Hypothalamus (tissue), 51 donors: ENCODE measurements at places on chromosomes 6 and 20.

DNA sequence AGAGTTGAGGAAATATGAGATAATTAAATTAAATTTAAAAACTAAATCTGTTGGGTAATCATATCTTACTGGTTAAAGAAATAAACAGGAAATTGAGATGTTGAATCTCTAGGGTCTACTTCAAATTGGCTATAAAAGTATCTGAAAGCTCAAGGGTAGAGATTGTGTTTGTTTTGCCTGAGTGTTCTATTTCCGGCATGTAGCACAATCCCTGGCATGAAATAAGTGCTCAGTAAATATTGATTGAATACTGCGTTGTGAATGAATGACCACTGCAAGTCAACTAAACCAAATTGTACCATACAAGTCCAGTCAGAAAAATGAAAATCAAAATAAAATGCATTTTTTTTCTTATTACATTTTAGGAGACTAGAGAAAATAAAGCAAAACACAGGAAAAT is 709.8 kb downstream of the EPM2A start:
- DNase-seq = no peak

GRCh38 chr6:147774856-147775255 is 266.4 kb downstream of the SAMD5 start:
- DNase-seq = no peak

DNA sequence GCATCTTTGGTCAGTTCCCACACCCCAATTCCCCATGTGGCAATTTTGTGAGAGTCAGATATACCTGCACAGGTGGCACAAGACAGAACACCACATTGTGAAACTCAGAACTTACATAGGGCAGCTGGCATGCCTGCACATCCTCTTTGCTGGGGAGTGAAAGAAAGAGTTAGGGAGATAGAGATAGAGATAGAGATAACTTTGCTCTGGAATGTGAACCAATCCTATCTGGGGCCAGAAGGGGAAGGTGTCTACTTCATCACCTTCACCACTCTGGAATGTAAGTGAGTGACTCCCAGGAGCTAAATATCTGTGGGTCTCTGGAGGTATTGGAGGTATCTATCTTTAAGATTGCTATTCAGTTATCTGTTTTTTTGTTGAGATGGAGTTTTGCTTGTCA is 289.2 kb downstream of the OGFRL1 start:
- DNase-seq = no peak

GRCh38 chr6:107763946-107764345 is 60.2 kb downstream of the SCML4 start:
- DNase-seq = no peak

GRCh38 chr20:10786678-10787077 is 112.9 kb upstream of the JAG1 start:
- DNase-seq = no peak

DNA sequence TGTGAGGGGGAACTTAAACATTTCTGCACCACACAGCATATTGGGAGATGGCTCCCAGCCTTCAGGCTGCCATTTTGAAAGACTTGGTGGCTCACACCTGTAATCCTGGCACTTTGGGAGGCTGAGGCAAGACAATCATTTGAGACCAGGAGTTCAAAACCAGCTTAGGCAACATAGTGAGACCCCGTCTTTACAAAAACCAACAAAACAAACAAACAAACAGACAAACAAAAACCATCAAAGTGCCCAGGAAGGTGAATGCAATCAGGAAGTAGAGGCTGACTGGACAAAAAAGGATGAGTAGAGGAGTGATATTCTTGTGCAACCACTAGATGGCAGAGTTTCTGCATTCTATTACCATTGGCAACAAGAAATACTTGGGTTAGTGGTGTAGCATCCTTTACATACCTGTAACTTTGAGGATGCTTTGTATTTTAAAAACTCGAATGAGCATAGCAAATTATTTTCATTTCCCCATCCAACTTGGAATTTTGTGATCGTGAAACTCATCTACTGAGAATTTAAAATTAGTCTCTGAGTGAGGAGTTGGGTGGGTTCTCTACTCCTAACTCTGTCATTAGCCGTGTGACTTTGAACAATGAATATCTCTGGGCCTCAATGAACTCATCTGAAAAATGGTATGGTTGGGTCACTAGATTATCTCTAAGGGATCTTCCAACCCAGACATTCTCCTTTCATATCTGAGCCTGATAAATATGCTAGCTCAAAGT is 84.4 kb downstream of the CRYBG1 start:
- no peak for DNase-seq

DNA sequence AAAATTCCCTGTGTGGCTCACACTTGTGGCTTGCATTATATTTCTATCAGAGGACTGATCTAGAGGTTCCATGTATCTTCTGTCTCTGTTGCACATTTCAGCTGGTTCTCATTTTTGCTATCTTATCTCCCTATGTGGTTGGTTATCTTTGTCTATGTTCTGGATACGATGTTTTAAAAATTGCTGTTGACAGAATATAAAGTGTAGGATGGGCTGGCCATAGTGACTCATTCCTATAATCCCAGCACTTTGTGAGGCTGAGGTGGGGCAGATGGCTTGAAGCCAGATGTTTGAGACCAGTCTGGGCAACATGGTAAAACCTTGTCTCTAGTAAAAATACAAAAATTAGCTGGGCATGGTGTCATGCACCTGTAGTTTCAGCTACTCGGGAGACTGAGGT is 9.9 kb upstream of the ULBP3 start:
- no peak for DNase-seq
